ENCODE measurements at places on chromosomes 16 and 17.
A peak's percentile ranks its signal among the peaks of the same experiment; 100 is the strongest.

- DNase-seq, result no peak
These were observed 1725.0 kb downstream of the TP53TG3F start for GRCh38 chr16:35184356-35184870.

DNA sequence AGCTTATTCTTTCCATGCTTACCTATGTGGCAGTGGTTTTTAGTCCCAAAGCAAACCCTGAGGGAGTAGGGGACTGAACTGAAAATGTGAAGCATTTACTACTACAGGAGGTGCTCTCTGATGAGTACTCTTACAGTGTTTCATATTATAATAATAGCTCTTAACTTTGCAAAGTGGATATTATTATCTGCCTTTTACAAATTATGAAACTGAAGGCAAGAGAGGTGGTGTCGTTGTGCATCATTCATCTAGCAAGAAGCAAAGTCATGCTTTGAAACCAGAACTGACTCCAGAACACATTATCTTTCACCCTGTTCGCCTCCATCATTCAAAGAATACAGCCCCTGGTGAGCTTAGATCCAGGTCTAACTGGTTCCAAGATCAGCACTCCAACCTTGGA, 8.2 kb upstream of the KCNH6 start:
- no peak for DNase-seq

GRCh38 chr17:62626719-62627218, 701 bp upstream of the MRC2 start:
- peak; percentile 39 for DNase-seq

GRCh38 chr17:58541249-58541648, 26.8 kb upstream of the MTMR4 start:
- no peak for DNase-seq

DNA sequence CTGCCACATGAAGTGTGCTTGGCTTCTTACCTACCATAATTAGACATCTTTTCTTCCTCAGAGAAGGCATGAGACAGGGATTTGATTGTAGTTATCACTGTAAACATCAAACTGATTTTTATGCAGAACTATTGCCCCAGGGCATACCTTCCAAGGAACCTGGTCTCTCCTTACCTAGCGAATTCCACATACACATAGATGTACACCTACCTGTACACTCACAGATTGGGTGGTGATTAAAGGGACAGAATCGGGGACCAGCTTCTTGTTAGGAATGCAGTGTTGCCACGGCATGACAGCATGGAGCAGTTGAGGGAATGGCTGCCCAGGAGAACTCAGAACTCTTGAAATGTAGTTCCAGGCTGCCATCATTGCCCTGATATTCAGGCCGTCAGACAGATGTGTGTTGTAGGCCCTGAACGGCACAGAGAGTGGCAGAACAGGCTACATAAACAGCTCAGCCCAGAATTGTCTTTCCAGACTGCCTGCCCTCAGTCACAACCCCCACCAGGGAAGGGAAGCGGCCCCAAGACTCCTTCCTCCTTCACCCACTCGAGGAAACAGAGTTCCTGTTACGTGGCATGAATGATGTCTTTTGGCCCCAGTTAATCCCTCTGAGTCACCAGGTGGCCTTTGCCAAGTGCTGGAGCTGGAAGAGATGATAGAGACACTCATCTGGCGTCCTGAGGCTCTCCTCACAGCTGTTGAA, 17.8 kb upstream of the NAGLU start:
- DNase-seq, result no peak

DNA sequence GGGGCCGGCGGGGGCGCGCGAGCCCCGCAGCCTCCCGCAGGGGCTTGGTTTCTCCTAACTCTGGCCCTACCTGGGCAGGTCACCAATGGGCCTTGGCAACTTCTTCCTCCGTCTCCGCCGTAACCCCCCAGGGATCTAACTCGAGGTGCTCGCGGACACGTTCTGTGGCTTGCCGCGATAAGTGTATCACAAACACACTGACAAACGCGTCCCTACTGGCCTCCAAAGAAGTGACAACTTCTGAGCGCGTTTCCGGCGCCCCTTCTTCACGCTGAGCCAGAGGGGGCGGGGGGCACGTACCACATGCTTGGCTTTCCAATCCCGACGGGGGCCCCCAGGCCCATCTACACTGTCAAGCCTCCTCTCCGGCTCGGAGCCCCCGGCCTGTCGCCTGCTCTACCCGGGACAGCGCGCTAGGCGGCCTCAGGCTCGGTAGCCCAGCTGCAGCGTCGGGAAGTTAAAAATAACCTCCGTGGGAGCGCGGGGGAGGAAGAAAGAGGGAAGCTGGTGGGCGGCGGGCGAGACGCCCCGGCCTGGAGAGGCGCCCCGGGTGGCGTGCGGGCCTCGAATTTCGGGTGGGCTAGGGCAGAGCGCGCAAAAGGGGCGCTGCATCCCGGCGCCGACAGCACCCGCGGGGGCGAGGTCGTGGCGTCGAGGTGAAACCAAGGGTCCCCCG, 725 bp upstream of the SPHK1 start:
- DNase-seq, result peak; percentile 43

GRCh38 chr17:40316571-40317344, 7.8 kb downstream of the RARA start:
- DNase-seq, result no peak

DNA sequence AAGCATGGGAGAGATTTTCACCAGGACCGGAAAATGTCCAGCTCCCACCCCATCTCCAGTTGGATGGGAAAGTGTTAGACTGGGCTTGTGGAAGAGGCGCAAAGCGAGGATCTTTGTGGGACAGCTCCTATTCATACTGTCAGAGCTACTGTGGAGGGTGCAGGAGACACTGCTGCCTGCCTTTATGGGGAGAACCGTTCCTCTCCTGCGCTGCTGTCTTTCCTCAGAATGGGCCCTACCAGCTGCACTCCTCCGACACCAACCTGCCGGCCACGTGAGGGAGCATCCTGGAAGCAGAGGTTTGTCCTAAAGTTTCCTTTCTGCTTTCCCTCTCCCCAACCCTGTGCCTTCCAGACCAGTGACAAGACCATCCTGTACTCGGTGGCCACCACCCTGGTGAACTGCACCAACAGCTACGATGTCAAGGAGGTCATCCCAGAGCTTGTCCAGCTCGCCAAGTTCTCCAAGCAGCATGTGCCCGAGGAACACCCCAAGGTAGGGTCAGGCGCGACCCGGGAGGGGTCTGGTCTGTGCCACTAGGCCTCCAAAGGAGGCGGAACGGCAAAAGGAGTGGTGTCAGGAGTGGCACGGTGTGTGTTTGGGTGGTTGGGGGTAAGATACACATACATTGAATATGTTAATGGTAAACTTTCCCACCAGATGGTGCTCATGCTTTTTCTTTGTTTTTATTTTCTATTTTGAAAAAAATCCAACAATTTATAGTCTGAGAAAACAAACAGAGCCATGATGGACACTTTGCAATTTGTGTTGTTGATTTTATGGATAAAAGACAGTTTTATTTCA, 23.0 kb downstream of the SLC35G3 start:
- no peak for DNase-seq

DNA sequence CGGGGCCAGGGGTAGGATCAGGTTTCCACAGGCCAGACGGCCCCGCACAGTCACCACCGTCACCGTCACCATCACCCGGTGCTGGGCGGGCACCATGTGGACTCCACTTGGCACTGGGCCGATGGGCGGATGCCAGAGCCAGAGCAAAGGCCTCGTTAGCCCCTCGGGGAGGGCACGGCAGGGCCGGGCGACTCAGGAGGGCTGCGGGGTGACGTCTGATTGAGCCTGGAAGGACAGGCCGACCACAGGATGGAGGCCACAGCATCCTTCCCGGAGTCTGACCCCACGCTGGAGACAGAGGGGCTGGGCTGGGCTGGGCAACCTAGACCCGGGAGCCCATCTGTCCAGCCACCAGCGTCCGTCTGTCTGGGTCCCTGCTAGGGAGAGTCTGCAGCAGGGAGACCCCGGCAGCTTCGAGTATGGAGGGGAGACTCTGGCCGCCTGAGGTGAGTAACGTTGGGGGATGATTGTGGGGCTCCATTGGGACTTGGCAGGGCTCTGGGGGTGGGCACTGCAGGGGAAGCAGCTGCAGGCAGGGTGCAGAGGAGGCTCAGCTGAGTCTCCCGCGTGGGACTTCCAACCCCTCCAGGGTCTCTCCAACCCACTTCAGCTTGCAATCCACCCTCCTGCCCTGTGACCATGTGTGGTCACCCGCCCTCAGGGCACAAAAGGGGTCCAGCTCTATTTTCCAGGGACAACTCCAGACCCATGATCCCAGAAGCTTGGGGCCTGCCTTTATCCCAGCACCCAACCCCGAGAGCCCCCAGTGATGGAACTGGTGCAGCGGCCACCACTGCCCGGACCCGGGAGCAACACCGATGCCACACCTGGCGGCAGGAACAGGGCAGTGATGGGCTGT, 22.6 kb downstream of the SLC25A10 start:
- no peak for DNase-seq

- no peak for DNase-seq
These were observed 66.9 kb upstream of the TNRC6C start for GRCh38 chr17:77891602-77892001.

- DNase-seq, result no peak
These were observed 28.2 kb upstream of the TMEM220 start for GRCh38 chr17:10758062-10758461.

GRCh38 chr17:60557805-60558204, 31.8 kb upstream of the APPBP2 start:
- no peak for DNase-seq

- no peak for DNase-seq
These were observed 623 bp downstream of the CACNA1G start for GRCh38 chr17:50560931-50561745.

GRCh38 chr17:70314096-70314495, 144.8 kb downstream of the KCNJ2 start:
- DNase-seq, result no peak

DNA sequence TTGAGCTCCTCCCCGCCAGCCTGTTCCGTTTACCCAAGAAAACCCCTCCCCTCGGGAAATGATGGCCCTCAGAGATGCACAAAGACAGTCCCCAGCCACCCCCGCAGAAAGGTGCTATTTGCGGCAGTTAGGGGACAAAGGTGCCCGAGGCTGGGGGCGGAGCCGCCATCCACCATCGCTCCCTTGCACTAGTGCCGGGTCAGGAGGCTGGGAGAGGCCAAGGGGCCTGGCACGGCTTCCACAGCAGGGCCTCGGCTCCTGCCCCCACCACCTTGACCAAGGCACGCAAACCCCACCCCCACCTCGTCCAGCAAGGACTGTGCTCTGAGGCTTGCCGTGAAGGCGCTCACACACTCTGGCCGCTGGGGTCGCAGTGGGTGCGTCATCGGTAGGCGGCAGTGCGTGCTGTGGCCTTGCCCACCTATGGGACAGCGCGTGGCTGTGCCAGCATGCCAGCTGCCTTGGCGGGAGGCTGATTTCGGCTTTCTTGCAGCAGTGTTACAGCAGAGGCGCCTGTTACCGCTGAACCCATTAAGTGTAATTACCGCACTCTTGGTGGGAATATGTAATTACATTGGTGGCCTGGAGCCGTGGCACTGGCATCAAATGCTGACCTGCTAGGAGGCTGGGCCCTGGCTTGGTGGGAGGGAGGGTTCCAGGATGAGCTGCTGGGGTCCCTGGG, 31.8 kb downstream of the TPSG1 start:
- no peak for DNase-seq

DNA sequence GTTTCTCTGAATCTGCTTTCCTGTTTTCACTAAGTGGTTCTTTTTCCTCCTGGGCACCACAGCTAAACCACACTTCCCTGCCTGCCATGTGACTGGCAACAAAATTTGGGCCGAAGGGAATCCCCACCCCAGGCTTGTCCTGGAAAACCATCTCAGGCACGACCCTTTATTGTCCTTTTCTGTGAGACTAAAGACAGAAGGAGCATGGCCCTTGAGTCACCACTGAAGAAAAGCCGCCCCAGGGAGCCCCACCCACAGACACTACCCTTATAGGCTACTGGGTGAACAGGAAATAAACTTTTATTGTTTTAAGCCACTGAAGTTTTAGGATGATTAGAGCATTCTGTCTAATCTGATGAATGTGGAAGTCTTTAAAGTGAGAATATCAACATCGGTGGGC, 88.6 kb upstream of the BRD7 start:
- no peak for DNase-seq

GRCh38 chr17:70478902-70479301, 309.6 kb downstream of the KCNJ2 start:
- DNase-seq, result no peak

GRCh38 chr16:55444754-55445485, 34.1 kb upstream of the MMP2 start:
- DNase-seq, result no peak

DNA sequence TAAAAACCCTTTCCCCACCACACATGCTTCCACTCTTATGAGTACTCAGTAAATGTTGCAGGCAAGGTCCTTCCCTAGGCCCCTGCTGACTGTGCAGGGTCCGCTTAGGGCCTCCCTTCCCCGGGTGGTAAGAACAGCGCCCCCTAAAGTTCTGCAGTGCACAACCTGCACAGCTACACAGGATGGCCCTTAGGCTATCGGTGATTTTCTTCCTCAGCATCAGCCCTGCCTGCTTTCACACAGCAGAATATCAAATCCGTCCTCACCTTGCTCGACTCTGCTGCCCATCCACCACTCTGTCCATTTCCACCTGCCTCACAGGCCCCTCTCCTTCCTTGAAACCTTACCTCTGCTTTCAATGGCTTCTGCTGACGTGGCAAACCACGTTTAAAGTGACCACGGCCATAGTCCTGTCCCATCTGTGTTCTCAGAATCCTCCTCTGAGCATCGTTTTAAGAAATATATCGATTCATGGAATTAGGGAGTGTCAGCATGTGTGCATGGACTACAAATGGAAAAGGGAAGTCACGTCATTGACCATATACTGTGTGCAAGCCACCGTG, 51.4 kb upstream of the TMEM132E start:
- no peak for DNase-seq

GRCh38 chr16:9099131-9099625, 7.7 kb downstream of the HAPSTR1 start:
- DNase-seq, result no peak

Measured in progenitor cell of endocrine pancreas (in vitro differentiated cells).